ENCODE measurements at places on chromosomes 11 and 22.
A peak's percentile ranks its signal among the peaks of the same experiment; 100 is the strongest.

GRCh38 chr11:119094816-119095065 is 6.9 kb downstream of the DPAGT1 start:
- DNase-seq: no peak

GRCh38 chr11:106585061-106585460 is 433.2 kb downstream of the GUCY1A2 start:
- peak; percentile 1 for DNase-seq

DNA sequence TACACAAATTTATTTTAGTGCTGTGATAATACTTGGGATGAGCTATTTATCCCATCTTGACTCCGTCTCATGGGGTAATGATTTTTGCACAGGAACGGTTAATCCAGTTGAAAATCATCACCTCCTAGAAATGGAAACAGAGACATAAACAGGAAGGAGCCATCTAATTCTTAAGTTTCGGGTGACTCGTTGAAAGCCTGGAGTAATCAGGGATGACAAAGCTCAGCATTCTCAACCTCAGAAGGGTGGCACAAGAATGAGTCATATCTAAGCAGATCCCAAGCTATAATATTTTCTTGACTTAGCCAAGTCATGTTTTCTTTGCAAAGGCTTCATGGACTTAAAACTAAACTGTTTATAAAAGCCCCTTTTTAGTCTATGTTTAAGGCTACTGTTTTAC is 280.8 kb upstream of the CCDC90B start:
- DNase-seq: no peak

GRCh38 chr11:2853401-2853800 is 32.2 kb downstream of the CDKN1C start:
- DNase-seq: no peak

- no peak for DNase-seq
Observed at GRCh38 chr22:45602824-45603595, 68.6 kb upstream of the ATXN10 start.

DNA sequence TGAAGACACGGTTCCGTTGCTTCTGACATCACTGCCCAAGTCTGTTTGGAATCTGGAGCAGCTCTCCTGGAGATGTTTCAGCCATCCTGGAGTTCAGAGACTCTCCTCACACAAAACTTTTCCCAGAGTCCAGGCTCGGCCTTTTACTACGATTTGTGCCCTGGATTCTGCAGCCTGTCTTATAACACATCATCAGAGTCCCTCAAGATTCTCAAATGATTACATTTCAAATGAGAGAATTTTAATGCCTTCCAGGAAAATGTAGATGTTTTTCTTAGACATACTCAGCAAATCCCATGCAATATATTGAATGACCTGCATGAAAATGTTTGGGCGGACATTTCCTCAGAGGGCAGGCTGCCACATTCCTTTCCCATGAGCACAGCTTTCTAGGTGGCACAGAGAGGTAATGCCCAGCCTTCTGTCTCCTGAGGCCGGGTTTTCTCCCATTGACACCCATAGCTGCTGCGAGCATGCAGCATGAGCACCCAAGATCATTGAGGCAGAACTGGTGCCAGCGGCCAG is 129.1 kb downstream of the SNX19 start:
- no peak for DNase-seq

GRCh38 chr11:70618431-70619101 is 220.2 kb downstream of the CTTN start:
- no peak for DNase-seq

GRCh38 chr11:42473106-42473505 is 838.7 kb upstream of the API5 start:
- DNase-seq: no peak

Data from AG04449 (cell line).